GF-D8 (cell line): ENCODE measurements at places on chromosomes 12 and 14.

DNA sequence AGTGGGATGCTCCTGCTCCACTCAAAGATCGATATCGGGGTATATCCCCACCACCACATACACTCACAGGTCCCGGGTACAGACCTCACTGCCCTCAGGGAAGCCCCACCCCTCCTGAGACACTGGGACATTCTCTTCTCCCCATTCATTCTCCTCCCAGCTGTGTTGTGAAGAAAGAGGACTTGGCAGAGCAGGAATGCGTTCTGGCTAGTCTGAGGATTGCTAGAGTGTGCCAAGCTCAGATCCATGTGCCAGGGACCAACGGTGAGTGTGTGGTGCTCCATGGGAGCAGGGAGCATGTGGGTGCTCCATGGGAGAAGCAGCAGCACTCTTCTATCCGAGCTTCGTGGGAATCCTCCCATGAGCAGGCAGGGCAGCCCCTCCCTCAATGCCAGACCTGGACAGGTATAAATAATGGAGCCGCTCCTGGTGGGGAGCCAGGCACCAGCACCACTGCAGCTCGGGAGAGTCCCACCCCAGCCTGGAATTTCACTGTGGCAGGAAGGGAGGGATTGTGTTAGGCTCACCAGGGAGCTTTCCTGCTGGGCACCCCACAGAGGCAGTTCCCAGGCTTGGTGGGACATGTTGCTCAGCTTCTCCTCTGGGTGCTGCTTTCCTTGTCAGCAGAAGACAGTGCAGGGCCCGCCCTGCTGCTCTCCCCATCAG is 2.3 kb upstream of the KRT5 start:
- DNase-seq = no peak

DNA sequence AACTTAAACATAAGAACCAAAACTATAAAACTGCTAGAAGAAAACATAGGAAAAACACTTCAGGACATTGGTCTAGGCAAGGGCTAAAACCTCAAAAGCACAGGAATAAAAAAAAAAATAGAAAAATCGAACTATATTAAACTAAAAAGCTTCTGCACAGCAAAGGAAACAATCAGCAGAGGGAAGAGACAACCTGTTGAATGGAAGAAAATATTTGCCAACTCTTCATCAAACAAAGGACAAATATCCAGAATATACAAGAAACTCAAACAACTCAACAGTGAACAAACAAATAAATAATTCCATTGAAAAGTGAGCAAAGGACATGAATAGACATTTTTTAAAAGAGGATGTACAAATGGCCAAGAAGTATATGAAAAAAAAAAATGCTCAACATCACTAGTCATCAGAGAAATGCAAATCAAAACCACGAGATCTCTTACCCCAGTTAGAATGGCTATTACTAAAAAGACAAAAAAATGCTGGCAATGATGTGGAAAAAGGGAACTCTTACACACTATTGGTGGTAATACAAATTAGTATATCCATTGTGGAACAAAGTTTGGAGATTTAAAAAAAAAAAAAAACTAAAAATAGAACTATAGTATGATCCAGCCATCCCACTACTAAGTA is 152.0 kb downstream of the NDUFA12 start:
- DNase-seq = no peak

DNA sequence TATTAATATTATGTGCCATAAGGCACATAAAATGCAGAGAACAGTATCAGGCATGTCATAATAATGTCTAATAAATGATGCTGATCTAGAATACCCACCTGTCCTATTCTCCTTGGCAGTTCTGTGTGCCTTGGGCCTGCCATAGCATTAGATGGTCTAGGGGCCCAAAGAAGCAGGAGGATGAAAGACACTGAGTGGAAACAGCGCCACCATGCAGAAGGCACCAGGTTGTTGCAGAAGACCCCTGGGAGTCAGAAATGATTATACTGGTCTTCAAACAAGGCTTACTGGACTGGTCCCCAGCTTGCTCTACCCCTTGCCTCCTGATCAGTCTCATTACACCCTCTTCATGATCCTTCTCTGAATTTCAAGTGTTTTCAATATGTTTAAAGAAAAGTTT is 353.3 kb downstream of the GRIN2B start:
- DNase-seq = no peak

- DNase-seq = no peak
These were observed 24.9 kb downstream of the RIN3 start for GRCh38 chr14:92538412-92538985.

DNA sequence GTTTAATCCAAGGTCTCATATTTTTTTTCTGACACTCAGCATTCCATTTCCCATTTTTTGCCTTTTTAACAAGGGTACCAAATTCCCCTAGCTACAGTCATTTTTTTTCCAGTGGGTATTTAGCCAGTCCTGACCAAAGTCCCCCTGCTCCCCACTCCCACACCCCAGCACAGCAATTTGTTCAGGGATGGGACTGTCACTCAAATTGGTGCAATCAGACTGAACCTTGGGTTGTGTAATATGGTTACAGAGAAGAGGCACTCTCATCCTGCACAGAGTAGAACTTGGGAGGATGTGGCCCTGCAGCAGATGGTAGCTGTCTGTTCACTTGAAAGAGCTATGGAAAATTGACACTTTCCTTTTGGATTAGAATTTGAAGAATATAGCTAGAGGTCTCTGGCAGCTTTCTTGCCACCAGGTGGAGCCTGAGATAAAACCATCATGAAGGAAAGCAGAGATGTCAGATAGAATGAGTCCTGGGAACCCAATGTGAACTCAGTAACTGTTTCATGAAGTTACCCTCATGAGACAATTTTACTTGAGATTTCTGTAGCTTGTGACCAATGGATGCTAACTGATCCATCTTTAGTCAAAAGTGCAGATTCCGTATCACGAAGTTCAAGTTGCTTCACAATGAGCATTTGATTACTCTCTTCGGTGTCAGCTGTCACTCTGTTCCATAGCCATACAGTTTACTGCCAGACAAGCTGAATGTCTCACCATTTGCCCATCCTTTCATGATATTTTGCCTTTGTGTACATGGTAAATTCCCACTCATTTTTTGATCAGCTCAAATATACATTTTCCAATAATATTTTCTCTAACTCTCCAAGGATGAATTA is 394.0 kb upstream of the SYT1 start:
- DNase-seq = no peak

DNA sequence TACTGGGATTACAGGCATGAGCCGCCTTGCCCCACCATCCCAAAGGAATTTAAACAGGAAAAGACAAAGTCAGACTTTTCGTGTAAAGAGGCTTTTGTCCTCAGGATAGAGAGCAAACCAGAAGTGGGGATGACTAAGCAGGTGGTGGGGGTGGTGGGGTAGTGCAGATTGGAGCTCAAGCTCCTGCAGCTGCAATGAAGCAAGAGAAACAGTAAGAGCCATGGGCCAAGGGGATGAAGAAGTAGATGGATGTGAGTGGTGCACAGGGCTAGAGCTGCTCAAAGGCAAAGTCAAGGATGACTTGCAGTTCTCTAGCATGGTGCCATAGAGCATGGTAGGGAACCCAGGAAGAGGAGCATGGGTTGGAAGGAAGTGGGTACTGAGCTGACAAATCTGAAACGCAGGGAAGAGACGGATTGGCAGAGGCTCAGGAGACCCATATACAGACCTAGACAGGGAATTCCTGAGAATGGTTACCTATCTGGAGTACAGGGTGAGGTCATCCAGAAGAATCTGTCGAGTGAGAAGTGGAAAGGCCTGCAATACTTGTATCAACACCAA is 11.4 kb upstream of the RNF34 start:
- peak; percentile 70 for DNase-seq

- DNase-seq = no peak
These were observed 236.1 kb downstream of the CEP128 start for GRCh38 chr14:80705241-80705980.

DNA sequence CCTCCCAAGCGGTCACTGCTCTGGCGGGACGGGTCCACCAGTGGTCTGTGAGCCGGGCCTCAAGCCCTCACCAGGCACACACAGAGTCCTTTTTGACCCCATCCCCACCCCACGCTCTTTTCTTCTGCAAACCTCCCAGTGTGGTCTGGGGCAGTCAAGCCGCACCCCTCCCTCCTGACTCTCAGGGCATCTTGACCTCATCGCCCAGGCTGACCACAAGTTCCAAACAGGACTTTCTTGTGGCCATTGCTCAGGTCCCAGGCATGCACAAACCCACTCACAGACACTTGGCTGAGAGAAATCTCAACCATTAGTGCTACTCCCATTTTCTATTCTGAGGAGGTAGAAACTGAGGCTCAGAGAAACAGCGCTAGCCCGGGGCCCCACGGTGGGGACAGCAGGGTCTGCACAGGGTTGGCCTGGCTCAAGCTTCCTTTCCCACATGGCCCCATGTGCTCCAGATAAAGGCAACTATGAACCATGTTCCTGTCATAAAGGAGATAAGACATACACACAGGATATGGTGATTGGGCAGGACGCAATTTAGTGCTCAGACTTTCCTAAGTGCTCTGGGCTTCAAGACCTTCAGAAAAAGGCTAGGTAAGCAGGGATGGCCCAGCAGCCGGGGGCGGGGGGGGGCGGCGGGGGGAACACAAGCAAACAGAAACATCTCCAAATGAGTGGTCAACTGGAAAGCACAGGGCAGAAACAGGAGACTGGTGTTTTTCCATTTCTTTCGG is 69.6 kb downstream of the ITPK1 start:
- DNase-seq = no peak

DNA sequence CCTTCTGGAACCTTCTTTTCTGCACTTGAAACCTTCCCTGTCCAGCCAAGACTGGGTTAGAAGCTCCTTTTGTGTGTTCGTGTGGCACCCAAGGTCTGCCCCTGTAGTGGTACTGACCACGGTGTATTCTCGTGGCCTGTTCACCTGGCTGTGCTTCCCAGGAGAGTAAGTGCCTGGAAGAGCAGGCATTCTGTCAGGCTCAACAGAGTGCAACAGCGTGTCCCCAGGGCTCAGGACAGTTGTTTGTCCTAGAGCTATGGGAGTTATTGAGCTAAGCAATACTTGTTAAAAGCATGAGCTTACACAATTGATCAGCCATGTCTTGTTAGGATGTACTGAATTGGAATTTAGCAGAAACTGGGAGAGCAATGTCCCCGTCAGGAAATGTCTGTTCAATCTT is 12.9 kb upstream of the SLC38A2 start:
- DNase-seq = no peak

GRCh38 chr12:128684352-128684751 is 139.4 kb downstream of the SLC15A4 start:
- DNase-seq = no peak

DNA sequence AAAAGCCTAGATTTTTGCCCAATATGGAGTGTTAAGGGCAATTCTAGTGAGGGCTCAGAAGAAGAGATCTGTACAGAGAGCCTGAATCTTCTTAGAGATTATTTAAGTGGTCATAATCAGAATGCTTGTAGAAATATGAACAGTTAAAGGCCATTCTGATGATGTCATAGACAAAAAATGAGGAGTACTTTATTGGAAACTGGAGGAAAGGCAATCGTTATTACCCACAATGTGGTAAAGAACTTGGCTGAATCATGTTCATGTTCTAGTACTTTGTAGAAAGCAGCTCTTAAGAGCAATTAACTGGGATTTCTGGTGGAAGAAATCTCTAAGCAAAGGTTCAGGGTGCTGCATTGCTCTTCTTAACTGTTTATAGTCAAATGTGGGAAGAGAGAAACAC is 36.4 kb upstream of the SYT10 start:
- no peak for DNase-seq

- DNase-seq = no peak
These were observed 1341.4 kb downstream of the FSCB start for GRCh38 chr14:43165651-43166050.

DNA sequence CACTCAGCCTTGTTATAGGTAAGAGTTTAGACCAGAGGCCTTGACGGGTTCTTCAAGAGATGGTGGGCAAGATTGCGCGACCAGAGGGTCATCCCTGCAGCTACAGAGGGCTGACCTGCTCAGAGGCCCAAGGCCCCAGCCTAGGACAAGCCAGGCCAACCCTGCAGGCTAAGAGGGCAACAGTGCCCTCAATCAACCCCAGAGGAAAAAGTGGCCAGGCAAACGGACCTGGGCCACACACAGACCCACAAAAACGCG is 1.3 kb downstream of the SSH1 start:
- no peak for DNase-seq

DNA sequence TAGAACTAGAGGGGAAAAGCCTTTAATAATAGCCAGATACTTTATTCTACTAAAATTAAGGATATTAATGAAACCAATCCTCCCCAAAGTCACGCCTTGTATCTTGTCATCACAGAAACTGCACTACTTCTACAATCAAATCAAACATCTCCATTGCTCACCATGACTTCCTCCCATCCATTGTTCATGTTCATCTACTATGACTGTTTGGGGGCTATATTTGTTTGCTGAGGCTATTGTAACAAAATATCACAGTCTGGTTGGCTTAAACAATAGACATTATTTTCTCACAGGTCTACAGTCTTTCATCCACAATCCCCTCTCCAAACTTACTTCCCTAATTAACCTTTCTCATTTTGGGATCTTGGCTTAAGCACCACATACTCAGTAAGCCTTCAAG is 193.6 kb upstream of the FSCB start:
- no peak for DNase-seq

GRCh38 chr12:51330186-51330585 is 6.2 kb upstream of the BIN2 start:
- no peak for DNase-seq

- no peak for DNase-seq
These were observed 78.7 kb downstream of the TXNDC16 start for GRCh38 chr14:52473557-52473956.

GRCh38 chr12:77003246-77003645 is 62.1 kb downstream of the E2F7 start:
- no peak for DNase-seq

- peak; percentile 56 for DNase-seq
These were observed 31.8 kb upstream of the OR10A7 start for GRCh38 chr12:55188974-55189556.

DNA sequence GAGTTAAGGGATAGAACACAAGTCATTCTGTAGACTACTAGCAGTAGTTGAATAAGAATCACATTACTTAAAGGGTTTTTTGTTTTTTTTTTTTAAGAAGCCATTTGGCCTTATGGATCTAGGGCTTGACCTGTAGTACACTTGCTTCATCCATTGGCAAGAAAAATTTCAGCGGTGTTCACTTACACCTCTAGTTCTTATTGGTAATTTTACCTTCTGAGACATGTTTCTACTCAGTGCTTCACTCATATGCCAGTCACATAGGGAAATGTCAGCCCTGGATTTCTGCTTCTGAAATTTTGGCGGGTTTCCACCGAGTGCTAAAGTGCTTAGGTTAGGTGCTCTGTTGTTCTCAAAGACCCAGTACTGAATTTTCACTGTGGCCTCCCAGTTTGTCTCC is 72.9 kb downstream of the FRMD6 start:
- DNase-seq = no peak

GRCh38 chr14:56796259-56796658 is 14.0 kb downstream of the OTX2 start:
- no peak for DNase-seq
